ENCODE measurements at places on chromosomes 2 and 18.

- DNase-seq, result no peak
These were observed 4.5 kb upstream of the C18orf32 start for GRCh38 chr18:49491534-49491856.

GRCh38 chr2:197090742-197091367 is 164.3 kb upstream of the PGAP1 start:
- DNase-seq, result no peak

DNA sequence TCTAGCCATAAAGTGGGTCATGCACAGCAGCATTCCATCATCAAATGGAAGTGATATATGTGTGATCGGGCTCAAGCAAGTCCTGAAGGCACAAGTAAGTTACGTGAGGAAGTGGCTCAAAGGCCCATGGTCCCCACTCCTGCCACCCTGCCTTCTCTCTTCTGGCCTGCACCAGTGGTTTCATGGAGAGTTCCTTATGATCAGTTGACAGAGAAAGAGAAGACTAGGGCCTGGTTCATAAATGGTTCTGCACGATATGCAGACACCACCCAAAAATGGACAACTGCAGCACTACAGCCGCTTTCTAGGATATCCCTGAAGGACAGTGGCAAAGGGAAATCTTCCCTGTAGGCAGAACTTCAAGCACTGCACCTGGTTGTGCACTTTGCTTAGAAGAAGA is 412.6 kb upstream of the SMIM21 start:
- DNase-seq, result no peak

DNA sequence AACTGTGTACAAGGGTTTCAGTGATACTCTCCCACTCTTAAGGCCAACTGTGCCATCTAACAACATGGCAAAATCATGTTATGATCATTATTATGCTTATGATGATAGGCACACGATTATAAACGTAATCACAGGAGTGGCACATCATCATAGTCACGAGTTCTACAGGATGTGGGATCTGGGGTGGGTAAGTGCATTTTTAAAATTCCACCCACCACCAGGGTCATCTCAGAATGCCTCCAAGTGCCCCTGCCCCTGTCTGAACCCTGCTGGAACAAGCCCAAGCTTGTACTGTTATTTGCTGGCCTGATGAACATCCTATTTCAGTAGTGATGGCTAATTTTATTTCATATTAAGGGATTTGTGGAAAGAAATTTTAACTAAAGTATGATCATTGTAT is 117.8 kb downstream of the PTPRM start:
- no peak for DNase-seq

DNA sequence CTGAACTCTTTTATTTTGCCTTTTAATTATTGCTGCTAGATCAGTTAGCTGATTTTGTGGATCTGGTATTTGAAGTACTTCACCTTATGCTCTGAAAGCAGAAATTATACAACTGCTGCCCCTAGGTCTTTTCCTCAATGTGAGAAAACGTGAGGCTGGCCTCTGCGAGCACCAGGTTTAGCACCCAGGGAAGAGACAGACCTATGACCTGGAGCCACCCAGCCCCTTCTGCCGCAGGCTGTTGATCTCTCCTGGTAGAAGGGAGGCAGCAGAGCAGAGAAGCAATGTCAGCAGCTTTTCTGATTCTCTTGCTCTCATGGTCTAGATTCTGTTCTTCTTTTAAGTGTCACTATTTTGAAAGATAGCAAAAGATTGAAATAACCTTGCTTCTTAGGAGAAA is 19.9 kb downstream of the TRAPPC12 start:
- no peak for DNase-seq

GRCh38 chr2:165674780-165675179 is 119.3 kb downstream of the GALNT3 start:
- DNase-seq, result no peak

DNA sequence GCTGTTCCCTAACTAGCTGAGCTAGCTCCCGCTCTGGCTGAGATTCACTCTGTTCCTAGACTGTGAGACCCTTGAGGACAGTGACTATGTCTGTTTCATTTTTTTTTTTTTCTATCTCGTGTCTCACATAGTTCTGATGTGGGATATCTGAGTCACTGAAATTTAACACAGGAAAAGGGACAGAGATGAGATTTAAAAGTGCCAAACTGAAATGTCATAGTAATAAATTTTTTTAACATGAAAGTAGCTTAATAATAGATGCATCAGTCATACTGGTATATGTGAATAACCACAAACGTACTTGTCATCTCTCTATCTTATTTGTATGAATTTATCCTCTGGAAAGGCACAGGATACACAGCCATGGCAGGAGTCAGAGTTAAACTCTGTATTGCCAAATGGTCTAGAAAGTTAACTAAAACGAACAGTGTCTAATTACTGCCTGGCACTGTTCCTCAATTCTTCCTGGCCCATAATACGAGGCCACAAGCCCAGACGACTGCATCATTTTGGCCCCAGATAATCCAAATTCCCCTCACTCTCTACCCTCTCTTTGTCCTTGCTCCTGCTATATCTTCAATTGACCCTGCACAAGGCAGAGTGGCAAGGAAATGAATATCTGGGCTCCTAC is 87.5 kb downstream of the SATB2 start:
- no peak for DNase-seq

DNA sequence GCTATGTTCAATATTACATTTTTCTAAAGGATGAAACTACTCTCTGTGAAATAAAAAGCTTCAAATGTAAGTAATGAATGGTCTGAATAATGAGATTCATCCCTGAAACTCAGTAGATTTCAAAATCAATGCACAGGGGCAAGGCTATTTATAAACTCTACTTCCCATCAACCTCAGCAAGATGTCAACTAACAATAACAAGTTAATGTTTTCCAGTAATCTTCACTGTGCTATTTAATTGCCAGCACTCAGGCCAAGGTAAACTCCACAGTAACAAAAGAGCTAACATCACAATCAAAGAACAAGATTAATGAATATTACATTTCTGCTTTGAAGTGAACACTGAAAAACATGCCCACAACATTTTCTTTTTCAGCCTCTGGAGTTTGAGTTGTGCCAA is 144.3 kb upstream of the ZFP36L2 start:
- no peak for DNase-seq

GRCh38 chr2:61924895-61925663 is 19.6 kb downstream of the COMMD1 start:
- no peak for DNase-seq

GRCh38 chr2:160224060-160224459 is 24.0 kb upstream of the ITGB6 start:
- no peak for DNase-seq

DNA sequence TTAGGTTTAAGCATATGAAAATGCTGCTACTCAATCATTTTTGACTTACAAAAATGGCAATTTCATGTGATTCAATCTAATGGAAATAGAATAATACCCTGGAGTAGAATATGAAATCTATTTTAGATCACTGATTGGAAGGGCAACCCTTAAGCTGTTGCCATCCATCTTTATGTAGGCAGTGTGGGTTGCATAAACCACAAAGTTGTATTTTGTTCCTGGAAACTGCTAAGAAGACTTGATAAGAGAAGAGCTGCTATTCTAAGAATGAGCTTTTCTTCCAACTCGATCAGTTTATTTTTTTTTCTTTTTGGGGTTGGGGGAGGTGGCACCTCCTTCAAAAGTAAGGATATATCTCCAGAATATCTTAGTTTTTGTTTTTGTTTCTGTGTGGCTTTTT is 60.2 kb downstream of the CAVIN2 start:
- DNase-seq, result no peak

DNA sequence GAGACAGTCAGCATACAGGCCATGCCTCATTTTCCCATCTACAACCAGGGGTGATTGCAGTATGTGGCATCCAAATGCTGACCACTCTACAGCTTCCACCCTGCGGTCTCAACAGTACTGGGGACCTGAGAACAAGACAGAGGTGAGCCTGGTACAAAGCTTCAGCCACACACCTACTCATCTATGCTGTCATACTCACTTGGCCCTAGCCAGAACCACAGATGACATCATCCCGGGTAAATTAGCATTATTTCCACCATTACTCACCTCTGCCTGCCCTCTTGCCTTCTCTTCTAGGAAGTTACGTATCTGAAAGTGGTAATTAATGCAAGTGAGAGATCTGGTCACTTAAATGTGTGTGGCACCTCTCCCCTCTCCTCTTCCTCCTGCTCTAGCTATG is 208.2 kb upstream of the ARL4C start:
- DNase-seq, result no peak

- DNase-seq, result no peak
These were observed 74.7 kb upstream of the MGAT4A start for GRCh38 chr2:98805412-98806171.

DNA sequence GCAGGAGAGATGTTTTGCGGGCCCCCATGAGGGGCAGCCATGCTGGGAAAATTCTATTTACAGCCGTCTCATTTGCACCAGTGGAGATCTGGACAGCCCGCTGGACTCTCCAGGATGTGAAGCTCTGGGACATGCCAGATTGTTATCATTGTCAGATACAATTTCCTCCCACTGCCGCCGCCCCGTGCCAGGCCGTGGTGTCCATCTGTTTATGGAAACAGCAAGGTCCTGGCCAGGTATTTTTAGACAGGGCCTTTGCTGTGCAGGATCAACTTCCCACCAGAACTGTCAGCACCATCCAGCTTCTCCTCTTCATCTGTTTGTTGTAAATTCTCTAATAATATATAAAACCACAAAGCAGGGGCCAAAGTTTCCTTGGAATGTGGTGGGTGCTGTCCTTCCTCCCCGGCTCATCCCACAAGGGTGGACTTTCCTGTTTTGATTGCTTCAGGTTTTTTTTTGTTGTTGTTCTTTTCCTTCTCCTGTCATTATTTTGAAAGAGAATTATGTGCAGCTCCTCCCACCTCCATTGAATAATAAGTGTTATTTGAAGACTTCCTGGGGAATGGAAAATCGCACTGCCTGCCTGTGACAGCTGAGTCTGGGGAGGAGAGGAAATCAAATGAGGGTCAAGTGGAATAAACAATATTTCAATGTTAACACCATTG is 398.1 kb downstream of the TNS1 start:
- DNase-seq, result peak; percentile 22

DNA sequence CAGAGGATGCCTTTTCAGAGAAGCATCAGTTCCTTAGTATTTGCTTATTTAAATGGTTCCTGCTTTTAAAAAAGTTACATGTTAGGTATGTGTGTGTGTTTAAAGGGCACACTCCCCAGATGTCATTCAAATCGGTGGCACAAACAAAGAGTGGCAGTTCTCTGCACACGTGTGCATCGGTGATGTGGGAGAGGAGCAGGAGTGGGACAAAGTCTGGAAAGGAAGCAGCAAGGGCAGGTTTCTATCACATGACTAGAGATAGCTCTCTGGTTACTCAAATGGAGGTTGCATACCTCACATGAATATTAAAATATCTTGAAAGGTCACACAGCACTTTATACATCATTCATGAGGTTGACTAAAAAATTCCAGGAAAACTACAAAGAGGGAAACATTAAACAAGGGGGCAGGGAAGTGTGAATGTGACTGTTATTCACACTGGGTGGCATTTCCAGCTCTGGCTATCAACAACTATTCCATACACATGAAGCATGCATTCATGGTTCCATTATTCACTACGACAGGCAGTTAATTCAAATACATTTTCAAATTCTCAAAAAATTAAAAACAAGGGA is 64.7 kb downstream of the SEPTIN10 start:
- no peak for DNase-seq

GRCh38 chr18:23126376-23127056 is 8.8 kb upstream of the CABLES1 start:
- DNase-seq, result no peak

GRCh38 chr2:240524963-240525718 is 32.6 kb downstream of the ANKMY1 start:
- no peak for DNase-seq

DNA sequence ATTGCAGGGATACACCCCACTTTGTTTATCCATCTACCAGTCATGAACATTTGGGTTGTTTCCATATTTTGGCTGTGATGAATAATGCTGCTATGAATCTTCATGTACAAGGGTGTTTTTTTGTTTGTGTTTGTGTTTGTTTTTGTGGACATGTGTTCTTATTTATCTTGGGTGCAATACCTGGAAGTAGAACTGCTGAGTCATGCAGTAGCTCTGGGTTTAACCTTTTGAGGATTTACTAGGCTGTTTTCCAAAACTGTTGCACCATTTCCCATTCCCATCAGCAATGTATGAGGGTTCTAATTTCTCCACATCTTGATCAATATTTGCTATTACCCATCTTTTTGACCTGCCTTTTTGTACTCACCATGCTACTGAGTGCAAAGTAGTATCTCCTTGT is 140.0 kb upstream of the CYP1B1 start:
- DNase-seq, result no peak

GRCh38 chr2:99139003-99139402 is 2.5 kb upstream of the C2orf15 start:
- DNase-seq, result no peak

- no peak for DNase-seq
These were observed 96.1 kb downstream of the CABYR start for GRCh38 chr18:24234850-24235418.

DNA sequence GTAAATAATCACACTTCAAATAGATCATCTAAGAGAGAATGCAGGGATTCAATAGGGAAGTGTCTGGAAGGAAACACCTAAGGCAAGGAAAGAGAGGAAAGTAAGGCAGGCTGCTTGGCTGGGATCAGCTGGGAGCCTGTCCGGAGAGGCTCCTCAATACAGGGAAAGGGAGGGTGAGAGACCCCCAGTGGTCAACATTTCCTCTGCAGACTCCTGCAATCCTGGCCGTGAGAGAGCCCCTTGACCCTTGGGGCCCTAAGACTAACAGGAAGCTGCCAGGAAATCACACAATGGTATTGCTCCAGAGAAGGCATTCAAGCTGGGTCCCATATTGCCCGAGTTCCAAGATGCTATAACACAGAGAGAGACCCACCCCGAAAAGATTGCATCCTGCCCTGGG is 549.4 kb downstream of the NYAP2 start:
- DNase-seq, result no peak

DNA sequence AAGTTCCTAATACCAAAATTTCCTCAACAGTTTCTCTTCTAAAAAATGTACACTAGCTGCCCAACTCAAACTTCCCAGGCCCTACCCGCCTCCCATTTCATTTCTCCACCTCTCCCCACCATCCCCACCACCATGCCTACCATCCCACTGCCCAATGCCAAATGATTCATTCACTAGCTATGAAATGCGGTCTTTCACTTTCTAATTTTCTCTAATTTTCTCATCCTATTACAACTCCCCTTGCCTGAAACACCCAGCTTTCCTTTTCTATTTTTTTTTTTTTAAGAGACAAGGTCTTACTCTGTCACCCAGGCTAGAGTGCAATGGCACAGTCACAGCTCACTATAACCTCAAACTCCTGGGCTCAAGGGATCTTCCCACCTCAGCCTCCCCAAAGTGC is 38.4 kb downstream of the KIDINS220 start:
- DNase-seq, result no peak
